ENCODE measurements at places on chromosomes 7 and 10.

DNA sequence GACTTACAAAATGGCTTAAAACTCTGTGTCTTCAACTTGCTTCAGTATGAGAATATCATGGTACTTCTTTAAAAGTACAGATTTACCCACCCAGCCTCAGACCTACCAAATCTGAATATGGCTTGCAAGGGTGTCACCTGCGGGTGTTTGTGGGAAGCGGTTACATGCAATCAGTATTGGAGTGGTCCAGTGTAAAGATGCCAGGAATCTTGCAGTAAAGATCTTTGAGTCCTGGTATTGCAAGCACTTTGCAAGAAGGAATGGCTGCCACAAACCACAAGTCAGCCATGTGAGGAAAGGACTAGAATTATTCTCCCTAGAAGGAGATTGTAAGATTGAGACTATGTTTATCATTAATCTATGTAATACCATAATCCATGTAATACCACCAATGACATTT lies 115.1 kb downstream of the PON1 start:
- DNase-seq = peak; percentile 60

- DNase-seq = no peak
Observed at GRCh38 chr10:123807444-123808035, 84.1 kb downstream of the CPXM2 start.

DNA sequence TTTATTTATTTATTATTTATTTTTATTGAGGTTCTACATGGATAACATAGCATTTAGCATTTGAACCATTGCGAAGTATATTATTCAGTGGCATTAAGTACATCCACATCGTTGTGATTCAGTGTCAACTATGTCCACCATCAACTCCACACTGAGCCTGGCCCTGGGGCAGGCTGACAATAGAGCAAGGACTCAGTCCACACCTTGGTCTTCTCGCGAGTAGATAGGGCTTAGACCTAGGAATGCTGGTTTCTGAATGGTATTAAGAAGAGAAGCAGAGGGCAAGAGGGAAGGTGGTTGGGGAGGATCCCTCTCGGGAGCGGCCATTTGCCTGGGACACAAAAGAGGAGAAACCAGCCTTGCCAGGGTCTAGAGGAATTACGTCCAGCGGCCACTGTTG lies 599.2 kb upstream of the MGMT start:
- DNase-seq = no peak

GRCh38 chr10:128541926-128542475 lies 415.8 kb upstream of the MKI67 start:
- DNase-seq = no peak

Measured in amniotic epithelial cell (primary cell).